ENCODE measurements at places on chromosomes 1 and 21.

- DNase-seq: no peak
Observed at GRCh38 chr21:36461277-36461917, 18.5 kb downstream of the CLDN14 start.

- no peak for DNase-seq
Observed at GRCh38 chr1:177238967-177239366, 68.2 kb downstream of the BRINP2 start.

DNA sequence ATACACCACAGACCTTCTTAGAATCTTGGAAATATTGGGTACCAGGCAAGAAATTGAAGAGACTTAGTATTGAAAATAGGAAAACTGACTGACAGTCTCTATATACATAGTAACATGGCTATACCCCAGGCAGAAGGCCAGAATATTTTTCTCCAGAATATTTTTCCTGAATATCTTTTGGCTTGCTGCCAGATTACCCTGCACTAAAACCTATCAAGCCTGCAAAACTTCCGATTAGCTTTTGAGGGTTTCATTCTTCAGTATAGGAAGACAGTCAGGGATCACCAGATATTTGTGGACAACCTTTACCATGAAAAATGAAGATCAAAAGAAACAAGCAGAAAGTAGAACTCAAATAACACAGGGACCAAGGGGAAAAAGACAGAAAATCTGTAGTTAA lies 187.9 kb downstream of the LRRC7 start:
- no peak for DNase-seq

DNA sequence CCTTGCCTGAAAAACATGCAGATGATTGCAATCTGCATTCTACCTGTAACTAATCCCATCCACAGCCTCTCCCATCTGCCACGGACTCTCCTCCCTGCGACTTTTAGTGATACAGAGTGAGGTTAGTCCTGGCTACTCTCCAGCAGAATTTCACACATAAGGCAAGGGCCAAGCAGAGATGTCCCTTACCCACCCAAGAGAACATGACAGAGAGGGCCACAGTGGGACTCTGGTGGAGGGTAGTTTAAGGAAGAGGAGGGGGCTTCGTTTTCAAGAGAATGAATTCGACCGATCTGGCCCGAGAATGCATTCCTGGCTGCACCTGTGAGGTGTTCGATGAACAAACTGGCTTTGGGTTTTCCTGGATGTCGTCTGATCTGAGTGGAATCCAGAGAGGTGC lies 87.5 kb upstream of the SIM2 start:
- DNase-seq: no peak

DNA sequence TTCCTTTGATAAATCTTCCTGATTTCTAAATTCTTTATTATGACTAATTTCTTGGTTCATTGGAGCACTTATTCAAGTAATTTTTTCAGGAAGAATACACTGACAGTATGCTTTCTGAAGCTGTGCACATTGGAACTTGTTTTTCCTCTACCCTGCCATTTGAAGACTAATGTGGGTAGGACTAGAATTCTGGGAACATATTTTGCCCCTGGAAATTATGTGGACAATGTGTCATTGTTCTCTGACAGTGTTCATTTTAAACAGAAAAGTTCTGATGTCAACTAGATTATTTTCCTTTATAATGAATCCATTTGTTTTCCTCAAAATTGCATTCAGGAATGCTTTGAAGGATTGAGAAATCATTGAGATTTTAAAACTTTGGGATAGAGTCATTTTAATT lies 34.8 kb upstream of the ST6GALNAC5 start:
- no peak for DNase-seq
